ENCODE measurements at places on chromosomes 5 and 9.

DNA sequence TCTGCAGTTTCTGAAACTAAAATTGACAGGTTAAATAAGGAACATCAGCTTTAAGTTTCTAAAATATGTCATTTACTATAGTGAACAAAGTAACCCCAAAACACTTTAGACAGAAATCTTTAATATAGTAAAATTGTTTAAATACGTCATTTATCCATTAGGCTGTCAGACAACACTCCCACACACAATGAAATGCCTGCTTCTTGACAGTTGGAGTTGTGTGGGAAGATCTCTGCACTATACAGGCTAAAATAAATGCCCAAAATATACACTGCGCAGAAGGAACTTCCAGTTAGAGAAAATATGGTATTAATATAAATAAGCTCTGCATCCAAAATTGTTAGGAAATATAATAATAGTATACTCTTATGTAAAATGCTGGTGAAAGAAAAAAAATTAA is 794.4 kb downstream of the CDH18 start:
- DNase-seq, result no peak

GRCh38 chr9:100561256-100561655 is 16.6 kb upstream of the CAVIN4 start:
- DNase-seq, result no peak

- DNase-seq, result peak; percentile 94
Observed at GRCh38 chr9:35729700-35730485, 2.1 kb downstream of the TLN1 start.

DNA sequence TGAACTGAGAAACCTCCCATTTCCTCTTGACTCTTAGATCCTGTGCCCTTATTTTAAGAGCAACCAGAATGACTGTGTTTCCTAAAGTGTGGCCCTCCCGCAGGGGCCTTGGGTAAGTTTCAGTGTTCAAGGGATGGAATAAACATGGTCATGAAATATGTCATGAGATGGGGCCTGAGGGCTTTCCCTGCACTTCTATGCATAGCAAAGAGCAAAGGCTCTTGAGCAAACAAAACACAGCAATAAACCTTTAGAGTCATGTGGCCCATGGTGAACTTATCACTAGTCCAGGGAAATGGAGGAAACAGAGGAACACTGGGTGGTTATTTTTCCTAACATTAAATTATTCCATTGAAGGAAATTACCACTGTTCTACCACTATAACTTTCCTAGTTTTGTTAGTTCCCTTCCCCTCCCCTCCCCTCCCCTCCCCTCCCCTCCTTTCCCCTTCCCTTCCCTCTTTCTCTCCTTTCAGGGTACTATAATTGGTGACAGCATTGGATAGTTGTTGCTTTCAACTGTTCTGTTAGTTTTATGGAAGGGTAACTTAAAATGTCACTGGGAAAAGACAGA is 72.4 kb downstream of the CTSL start:
- no peak for DNase-seq

DNA sequence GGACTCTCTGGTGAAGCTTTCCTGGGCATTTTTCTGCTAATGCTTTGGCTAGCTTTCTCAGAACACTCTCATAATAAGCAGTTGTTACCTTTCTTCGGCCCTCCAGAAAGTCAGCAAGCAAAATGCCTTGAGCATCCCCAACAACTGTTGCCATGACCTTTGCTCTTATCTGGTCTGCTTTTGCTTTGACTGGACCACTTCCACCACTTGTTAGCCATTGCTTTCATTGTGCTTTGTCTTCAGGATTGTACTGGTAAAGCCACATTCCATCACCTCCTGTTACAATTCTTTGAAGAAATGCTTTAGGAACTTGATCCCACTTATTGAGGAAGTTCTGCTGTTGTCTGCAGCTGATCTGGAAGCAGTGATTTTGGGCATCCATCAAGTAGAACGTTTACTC is 35.7 kb downstream of the RAD50 start:
- DNase-seq, result no peak

GRCh38 chr9:115058175-115058574 is 59.8 kb downstream of the TNC start:
- DNase-seq, result no peak

- no peak for DNase-seq
Observed at GRCh38 chr5:139666551-139666950, 18.4 kb downstream of the CXXC5 start.

GRCh38 chr9:104618104-104618503 is at the start of gene OR13C9:
Gene OR13C9, minus strand, starts transcription at chr9:104618204. Its CDS starts 0 bp downstream, at chr9:104618204.
- no peak for DNase-seq

GRCh38 chr9:103804077-103804735 is 289.9 kb upstream of the SMC2 start:
- peak; percentile 62 for DNase-seq

- no peak for DNase-seq
Observed at GRCh38 chr9:68705531-68706362, 707 bp downstream of the PIP5K1B start.

DNA sequence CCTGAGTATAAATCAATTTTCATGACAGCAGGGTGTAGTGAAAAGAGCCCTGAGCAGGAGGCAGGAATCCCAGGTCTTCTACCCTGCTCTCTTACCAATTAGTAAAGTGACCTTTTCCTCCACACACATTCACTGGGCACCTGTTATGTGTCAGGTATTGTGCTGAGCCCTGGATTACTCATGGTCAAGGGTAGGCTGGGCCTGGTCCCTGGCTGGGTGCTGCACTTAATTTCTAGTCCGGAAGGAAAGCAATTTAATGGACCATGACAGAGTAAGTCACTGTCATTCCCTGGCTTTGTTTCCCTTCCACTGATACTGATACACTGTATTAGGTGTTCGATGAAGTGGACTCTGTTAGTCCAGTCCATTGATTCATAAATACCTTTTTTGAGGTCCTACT is 29.1 kb upstream of the BRINP1 start:
- DNase-seq, result no peak

DNA sequence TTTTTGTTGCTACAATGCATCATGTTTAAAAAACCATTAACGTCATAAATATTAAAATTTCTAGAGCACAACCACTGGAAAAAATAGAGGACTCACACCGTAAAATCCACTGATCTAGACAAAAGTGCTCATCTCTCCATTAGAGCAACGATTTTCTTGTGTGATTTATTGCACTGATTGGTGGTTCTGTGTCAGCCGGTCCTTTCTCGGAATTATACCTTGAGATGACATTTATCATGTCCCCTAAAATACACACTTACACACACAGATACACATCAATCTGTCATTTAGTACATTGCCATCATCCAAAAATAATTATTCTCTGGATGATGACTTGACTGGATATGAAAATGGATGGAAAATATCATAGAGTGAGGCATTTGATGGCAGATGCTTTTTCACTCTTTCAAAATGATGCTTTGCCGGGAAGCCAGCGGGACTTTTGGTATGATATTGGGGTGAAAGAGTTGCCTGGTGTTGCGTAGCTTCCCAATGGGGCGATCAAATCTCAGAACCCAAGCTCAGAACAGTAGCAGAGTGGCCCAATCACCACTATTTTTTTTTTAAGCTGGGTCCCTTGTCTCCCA is 226.6 kb downstream of the GAS1 start:
- DNase-seq, result no peak

GRCh38 chr5:179870403-179870903 is 11.8 kb upstream of the MRNIP start:
- peak; percentile 40 for DNase-seq

- peak; percentile 29 for DNase-seq
Observed at GRCh38 chr5:33118761-33119415, 321.9 kb upstream of the TARS1 start.

DNA sequence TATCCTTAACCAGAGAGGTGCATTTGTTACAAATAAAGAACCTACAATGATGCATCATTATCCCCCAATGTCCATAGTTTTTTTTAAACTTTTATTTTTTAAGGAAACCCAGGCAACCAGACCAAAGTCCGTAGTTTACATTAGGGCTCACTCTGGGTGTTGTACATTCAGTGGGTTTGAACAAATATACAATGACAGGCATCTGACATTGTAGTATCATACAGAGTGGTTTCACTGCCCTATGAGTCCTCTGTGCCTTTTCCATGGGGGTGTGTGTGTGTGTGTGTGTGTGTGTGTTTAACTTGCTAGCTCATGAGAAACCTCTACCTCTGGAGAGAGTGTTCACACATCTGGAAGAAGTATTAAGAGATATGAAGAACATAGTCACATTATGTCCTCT is 141.5 kb downstream of the KDM4C start:
- no peak for DNase-seq

DNA sequence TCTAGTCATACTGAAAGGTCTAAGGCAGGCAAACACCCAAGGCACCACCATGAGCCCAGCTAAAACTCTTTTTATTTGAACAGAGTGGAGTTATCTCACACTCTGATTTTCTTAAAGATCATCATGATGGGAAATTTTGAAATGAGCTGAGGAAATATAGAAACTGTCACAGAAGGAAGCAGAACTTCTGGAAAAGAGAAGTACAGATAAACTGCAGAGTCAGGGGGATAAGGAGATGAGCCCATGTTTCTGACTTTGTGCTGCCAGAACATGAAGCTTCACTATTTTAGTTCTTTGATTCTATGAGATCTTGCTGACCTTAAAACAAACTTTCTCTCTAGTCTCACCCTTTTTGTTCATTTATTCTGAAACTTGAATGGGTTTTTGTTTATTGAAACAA is 406.5 kb upstream of the EDIL3 start:
- no peak for DNase-seq

GRCh38 chr5:65978251-65978650 is 51.9 kb downstream of the ERBIN start:
- DNase-seq, result peak; percentile 17

- peak; percentile 78 for DNase-seq
Observed at GRCh38 chr9:70412832-70413463, 1.5 kb downstream of the KLF9 start.

DNA sequence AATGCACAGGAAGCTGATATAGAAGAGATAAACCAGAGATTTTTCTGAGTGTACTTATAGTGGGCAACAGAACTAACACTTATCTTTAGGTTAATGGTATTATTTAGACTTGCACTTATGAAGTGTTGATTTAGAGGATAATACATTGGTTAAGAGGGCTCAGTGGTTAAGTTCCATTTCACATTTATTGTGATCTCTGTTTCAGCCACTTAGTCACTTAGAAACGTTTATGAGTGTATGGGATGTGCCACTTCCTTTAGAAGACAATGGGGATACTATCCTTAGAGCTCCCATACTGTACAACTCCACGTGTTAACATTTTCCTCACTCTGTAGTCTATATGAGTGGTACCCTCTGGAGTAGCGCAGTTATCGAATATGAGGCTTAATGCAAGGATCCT is 57.5 kb downstream of the PIP5K1B start:
- DNase-seq, result no peak

DNA sequence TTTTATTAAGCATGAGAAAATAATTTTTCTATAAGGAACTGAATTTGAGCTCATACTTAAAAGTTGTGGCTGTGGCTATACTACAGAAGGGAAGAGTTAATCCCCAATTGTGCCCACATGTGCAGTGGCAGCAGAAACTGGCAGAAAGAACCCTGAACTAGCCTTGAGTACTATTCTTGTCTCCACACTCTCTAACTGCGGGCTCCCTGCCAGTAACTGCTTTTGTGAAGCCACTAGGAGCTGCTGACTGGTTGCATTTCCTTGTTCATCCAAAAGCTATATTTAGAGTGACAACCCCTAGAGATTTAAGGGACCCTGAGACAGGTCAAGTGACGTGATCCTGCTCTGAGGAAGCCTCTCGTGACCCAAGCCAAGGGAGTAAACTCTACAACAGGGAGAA is 238.6 kb downstream of the ELAVL2 start:
- DNase-seq, result no peak

DNA sequence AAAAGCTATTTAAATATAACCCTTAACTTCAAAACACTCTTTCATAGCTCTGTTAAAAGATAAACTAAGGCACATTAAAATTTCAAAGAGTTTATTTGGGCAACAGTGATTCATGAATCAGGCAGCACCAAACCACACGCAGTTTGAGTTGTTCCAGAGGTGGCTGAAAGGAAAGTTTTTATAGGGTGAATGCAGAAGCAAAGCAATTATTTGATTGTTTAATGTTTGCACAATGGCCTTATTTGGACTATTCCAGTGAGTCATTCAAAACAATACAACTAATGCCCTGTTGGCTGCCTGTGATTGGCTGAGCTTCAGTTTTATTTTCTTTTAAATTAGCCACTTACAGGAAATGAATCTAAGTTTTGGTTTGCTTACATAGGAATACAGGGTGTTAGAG is 125.3 kb downstream of the CEP120 start:
- DNase-seq, result peak; percentile 6

GRCh38 chr5:118888556-118888955 is 99.8 kb downstream of the DTWD2 start:
- no peak for DNase-seq

GRCh38 chr5:113031557-113031956 is 55.0 kb downstream of the DCP2 start:
- DNase-seq, result no peak
